Left cardiac atrium (tissue), 4 donors: ENCODE measurements at places on chromosomes 5 and 9. TPM values are rescaled to one million over a fixed set of nuclear protein-coding genes. Genes with fewer than 3 reads are reported as not detected.

Gene PDGFRB
- 68.3 TPM for total RNA-seq

Gene FCN1
- total RNA-seq = 5.7 TPM

Gene ADAMTS19
- total RNA-seq = 2.9 TPM

Gene CORO2A
- total RNA-seq = 1.4 TPM

Gene ENTREP1
- 12.0 TPM for total RNA-seq

Gene ZDHHC11B
- 32.5 TPM for total RNA-seq

Gene GRIA1
- 0.41 TPM for total RNA-seq

Gene FBP2
- total RNA-seq = 0.62 TPM

Gene FAM221B
- not detected for total RNA-seq

Gene MZB1
- total RNA-seq = 0.55 TPM

Gene CAMK4
- total RNA-seq = 0.53 TPM

DNA sequence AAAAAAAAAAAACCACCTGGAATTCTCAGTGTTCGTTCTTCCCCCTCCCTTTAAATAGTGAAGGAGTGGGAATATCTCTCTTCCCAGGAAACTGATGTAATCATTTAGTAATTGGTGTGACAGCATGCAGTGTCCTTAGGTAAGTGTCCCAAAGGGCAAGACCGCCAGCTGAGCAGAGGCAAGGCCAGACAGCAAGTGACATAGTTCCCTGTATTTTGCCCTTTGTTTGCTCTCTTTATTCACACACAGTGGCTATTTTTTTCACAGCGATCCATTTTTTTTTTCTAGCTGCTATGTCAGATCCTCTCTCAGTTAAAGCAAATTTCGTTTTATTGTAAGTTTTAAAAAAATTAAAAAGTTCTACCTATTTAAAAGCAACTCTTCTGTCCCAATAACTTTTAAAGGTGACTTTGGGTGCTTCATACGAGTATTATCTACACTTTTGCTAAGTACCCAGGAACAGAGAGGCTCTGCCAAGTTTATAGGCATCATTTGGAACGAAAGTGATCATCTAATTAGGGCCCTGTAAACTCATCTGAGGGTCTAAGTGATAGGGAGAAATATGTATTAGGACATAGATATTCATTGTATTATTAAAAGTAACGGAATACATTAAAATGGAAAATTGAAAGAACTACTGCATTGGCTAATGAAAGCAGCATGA, 98.2 kb upstream of the ALDH1A1 start:
- no peak for DNase-seq

GRCh38 chr9:83432104-83432627, 106.0 kb downstream of the FRMD3 start:
- DNase-seq = peak; percentile 75

DNA sequence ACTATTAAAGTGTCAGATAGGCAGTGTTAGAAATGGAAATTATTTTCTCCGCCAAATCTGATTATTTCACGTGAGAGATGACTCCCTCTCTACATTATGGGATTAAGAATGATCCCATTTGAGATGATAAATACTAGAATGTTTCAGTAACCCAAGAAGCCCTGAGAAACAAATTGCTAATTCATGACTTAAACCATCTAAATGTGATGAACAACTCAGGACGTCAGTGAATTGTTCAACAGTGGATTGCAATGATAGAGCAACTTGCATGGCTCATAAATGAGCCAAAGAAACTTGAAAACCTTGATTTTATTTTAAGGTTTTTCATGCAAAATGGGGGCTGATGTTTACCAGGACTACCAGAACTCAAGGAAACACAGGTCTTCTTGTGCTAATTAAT, 350.5 kb upstream of the WWC1 start:
- DNase-seq = no peak

DNA sequence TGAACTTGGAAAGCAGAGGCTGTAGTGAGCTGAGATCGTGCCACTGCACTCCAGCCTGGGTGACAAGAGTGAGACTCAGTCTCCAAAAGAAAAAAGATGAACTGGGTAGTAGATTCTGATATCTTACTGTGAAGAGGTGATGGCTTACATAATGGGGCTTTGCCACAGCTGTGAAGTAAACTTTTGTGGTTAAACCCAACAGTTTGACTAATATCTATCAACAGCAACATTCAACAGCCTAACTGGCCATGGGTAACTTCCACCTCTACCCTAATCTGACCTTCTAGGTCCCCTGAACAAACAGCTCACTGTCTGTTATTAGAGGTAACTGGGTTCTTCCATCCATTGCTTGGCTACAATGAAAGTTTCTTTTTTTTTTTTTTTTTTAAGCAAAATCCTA, 52.1 kb downstream of the TLE1 start:
- no peak for DNase-seq

DNA sequence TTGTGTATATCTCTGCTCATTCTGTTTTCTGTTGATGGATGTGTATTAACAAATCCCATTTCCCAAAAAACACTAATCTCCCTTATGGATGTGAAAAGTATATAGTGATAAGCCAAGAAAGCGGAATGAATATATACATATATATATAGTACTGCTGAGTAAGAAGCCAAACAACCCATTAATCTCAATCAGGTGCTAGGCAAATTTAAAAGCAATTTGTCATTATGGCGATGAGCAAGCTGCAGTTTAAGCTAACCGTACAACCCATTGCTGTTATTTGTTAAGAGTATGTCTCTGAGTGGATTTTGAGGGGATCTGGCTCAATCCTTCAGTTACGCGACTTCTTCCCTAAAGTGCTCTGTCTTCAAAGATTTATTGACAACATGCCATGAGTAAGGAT, 640.4 kb upstream of the ARRDC3 start:
- DNase-seq = no peak

DNA sequence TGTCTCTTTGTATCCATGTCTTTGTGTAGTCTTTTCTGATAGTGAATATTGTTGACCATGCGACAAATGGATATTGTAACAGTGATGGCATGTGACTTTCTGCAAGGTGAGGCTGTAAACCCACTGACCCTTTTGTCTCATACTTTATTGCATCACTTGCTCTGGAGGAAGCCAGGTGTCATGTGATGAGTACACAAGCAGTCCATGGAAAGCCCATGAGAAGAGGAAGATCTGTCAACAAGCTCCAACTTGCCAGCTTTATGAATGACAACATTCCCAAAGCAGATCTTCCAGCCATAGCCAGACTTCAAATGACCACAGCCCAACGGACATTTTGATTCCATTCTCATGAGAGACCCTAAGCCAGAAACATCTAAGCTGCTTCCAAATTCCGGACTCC, 450.1 kb upstream of the ACTBL2 start:
- no peak for DNase-seq

- DNase-seq = no peak
Observed at GRCh38 chr5:7667216-7667767, 183.6 kb downstream of the CFAP90 start.

GRCh38 chr5:44871401-44871800, 62.7 kb downstream of the MRPS30 start:
- no peak for DNase-seq

GRCh38 chr9:135359764-135360163, 119.8 kb upstream of the PPP1R26 start:
- DNase-seq = no peak

GRCh38 chr5:52964138-52964537, 25.0 kb upstream of the ITGA2 start:
- no peak for DNase-seq

DNA sequence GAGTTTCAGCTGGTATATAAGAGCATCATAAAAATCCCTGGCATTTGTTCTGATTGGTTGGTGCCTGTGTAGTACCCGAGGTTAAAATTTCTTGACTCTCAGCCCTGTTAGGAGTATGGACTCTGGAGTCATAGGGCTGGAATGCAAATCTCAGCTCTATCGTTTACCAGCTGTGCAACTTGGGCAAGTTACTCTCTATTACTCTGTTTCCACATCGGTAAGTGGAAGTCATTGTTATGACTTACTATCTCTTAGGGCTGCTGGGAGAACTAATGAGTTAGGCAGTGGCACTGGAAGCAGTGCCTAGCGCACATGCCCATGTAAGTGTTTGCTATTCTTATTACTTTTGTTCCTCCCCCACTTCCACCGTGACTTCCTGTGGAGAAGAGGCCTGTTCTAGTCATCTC, 141.6 kb downstream of the BOD1 start:
- no peak for DNase-seq

- no peak for DNase-seq
Observed at GRCh38 chr9:36584620-36585460, 12.1 kb downstream of the MELK start.

DNA sequence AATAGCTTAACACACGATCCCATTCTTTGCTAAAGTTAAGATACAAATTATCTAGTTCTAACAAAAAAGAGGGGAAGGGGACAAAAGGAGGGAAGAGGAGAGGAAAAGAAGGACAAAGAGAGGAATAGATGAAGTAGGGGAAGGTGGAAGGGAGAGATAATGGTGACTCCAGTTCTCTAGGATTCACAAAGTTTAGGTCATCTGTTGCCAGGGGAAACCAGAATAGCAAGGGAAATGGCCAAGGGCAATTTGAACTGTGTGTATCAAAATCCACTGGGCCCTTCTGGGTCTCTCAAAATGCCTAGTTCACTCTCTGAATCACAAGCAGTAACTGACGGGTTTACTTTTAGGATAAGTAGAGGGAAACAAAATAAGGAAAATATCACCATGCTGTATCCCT, 7.6 kb downstream of the SLC24A2 start:
- no peak for DNase-seq

DNA sequence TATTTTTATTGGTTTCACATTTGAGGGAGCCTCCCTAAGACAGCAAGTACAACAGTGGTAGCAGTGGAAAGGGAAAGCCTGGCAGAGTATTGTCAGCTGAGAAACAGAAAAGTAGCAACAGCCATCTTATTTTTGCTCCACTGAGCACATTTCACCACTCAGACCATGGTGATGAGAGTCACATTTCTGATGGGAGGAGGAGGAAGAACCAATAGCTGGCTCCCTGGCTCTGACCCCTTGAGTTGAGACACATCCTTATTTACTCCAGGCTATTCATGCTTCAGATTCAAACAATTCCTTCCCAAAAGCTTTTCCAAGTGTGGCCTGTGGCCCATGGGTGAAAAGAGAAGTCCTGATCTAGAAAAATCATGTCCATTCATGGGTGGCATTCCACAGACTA, 236.3 kb downstream of the ARHGAP26 start:
- DNase-seq = no peak

DNA sequence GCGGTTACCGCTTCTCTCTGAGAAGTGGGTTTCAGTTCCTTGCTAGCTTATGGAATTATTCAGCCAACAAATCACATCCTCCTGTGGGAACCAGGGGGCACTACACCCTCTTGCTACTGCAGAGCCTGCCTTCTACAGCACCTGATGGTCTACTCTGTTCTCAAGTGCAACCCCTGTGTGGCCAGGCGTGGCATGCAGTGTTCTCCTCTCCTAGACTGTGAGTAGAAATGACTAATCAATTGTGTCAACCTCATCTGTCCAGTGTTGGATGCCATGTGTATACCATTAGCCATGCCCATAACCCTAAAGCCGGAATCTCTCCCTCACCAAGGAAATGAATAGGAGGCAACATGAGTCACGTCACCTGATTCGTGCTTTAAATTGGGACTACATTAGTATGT, 117.2 kb upstream of the LIFR start:
- DNase-seq = no peak

- no peak for DNase-seq
Observed at GRCh38 chr9:7169717-7170389, 412.1 kb downstream of the KDM4C start.

- peak; percentile 69 for DNase-seq
Observed at GRCh38 chr5:143355710-143356109, 47.8 kb downstream of the NR3C1 start.

DNA sequence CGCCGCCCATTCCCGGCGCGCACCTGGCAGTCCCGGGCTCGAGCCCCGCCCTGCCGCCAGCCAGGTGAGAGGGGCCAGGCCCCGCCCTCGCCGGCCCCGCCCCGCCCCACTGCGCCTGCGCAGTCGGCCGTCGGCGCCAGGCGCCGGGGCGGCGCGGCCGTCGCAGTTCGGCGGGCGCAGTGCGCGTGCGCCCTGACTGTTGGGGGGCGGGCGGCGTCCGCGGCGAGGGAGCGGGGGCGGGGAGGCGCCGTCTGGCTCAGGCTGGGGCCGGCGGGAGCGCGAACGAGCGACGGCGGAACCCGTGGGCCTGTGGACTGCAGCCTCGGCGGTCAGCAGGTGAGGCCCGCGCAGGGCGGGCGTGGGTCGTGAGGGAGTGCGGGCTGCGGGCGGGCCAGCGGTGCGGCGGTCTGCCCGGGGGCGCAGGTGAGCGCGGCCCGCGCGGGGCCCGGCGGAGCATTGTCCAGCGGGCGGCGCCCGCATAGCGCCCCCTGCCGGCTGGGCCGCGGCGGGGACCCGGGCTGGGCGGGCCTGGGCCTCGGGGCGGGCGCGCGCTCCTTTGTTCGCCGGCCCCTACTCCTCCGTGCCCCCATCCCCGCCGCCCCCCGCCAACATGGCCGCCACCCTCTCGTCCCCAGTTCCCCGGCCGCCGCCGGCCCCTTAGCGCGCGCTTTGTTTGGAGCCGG, at the start of gene SPIN1:
TSS of gene SPIN1 (plus strand) at position 242 of the 683 bp plus-strand sequence. CDS start 38,096 bp downstream, outside the sequence.
- DNase-seq = peak; percentile 83

DNA sequence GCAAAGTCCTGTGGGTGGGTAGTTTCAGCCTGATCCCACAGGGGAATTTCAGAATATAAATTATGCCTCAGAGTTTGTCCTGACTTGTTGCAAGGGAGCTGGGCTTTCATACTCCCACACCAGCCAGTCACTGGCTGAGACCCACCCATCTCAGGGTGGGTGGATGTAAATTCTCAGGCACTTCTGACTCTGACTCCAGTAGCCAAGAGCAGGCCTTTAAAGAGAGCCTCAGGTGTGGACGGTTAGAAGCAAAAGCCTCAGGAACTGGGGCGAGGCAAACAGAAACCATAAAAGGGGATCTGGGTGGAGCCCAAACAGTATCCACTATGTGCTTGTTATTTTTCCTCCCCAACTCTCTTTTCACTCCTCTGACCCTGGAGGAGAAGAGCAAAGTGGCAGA, 28.6 kb upstream of the FBXW11 start:
- no peak for DNase-seq

- peak; percentile 59 for DNase-seq
Observed at GRCh38 chr5:135551593-135552447, 16.1 kb upstream of the NEUROG1 start.

DNA sequence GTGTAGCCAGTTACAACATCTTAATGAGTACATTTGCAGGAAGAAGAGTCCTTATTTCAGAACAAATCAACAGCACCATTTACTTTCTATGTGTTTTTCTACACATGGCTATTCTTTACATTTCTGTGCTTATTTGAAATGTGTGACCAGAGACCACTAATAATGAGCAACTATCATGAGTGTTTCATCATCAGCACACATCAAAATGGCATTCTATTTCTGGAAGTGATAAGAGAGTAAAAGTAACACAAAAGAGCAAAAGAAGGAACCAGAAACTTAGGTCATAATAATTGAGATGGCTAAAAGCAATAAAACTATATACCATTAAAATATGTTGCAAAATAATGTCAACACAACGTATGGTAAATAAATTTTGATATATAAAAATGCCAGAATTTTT, 159.7 kb downstream of the PBX3 start:
- DNase-seq = no peak

GRCh38 chr9:107899961-107900330, 410.4 kb upstream of the KLF4 start:
- DNase-seq = no peak

DNA sequence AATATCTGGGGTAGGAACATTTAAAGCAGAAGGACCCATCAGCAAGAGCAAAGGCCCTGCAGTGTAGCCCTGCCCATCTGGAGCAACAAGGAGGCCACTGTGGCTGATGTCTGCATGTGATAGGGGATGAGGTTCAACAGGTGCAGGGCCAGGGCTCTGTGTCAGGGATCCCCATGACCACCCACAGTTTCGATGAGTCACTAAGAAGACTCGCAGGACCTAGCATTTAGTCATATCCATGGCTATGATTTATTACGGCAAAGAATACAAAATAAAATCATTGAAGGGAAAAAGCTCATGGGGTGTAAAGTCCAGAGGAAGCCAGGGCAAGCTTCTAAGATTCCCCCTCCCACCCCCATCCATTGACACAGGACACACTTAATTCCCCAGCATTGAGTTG, 188.6 kb downstream of the ADGRV1 start:
- DNase-seq = no peak
